ENCODE measurements at places on chromosomes 11 and 22.

- DNase-seq, result no peak
Observed at GRCh38 chr11:76234416-76235232, 28.3 kb upstream of the WNT11 start.

DNA sequence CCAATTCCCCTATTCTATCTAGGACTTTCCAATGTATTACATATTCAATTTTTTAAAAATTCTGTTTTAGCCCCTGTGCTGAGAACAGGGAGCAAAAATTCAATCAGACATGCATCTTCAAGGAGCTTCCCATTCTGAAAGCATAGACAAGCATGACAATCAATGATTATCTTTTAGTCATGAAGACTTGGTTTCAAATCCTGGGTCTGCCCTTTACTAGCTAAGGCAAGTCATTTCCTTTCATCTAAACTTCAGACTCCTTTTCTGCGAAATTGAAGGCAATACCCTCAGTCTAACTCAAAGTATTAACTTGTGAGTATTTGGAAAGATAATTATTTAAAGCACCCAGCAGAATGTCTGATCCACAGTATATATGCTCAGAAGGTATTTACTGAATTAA, 24.1 kb downstream of the PAK1 start:
- no peak for DNase-seq

DNA sequence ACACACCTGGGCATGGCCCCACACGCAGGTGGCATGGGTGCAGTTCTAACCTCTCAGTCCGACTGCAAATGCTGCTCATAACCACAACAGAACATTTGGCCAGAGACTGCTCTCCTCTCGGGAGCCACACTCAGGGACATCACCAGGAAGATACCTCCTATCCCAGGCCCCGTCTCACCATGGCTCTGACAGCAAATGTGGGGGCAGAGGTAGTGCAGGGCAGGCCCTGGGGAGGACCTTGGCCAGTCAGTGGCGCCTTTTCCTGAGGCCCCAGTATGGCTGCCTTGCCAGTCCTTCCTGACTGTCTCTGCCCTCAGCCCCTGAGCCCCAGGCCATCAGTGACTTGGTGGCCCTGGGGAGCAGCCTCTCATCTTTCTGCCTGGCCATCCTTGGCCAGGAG, 2.8 kb downstream of the KRTAP5-6 start:
- DNase-seq, result no peak

DNA sequence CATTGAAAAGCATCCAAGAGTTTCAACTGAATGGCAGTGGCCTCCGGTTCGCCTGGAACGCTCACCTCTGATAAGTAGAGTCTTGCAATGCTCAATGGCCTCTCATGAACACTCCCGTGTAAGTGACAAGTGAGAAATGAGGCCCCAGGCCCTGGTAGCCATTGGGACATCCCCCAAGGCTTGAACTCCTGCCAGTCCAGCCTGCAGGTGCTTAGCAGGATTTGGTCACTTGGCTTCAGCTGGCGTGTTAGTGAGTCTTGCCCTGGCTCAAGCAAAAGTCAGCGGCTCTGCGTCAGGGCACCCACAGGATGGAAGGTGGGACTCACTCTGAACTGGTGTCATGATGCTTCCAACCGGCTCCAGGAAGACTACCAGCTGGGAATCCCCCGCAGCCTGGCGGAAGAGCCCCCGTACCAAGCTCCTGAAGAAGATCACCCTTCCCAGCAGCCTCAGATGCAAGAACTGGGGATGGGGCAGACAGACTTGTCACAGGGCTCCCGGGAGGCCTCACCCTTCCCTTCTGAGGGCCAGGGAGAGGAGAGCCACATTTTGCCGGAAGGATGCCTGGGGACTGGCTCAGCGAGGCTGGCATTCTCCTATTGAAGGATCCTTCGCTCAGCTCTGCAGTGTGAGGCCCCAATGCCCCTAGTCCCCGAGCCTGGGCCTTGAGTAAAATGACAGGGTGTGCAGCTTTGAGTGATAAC, 19.3 kb downstream of the MB start:
- no peak for DNase-seq

GRCh38 chr22:38417252-38418060, 37.5 kb downstream of the KCNJ4 start:
- DNase-seq, result no peak

GRCh38 chr11:128882451-128882850, 8.7 kb upstream of the KCNJ5 start:
- DNase-seq, result no peak

DNA sequence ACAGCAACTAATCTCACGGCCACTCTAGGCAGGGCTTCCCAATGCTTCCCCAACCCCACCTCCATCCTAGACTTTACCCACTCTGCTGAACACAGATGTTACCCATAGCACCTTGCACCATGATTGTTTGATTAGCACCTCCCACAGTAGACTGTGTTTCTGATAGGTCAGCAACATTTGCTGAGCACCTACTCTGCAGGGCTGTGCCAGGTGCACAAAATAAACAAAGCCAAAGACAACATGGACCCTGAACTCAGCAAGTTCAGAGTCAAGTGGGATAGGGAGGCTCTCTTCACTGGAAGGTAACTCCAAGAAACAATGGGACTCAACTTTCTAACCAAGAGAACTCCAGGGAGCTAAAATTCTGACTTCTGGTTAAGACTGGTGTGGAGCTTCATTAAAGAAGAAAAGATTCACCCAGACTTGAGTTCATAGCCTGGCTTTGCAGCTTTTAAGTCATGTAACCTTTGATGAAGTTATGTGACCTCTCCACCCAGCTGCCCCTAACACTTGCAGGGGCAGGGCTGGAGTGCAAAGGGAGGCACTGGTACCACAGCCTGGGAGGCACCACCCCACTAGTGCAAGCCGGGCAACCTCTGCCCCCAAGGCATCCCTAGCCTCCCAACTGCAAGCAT, 6.7 kb upstream of the RTN4RL2 start:
- no peak for DNase-seq

DNA sequence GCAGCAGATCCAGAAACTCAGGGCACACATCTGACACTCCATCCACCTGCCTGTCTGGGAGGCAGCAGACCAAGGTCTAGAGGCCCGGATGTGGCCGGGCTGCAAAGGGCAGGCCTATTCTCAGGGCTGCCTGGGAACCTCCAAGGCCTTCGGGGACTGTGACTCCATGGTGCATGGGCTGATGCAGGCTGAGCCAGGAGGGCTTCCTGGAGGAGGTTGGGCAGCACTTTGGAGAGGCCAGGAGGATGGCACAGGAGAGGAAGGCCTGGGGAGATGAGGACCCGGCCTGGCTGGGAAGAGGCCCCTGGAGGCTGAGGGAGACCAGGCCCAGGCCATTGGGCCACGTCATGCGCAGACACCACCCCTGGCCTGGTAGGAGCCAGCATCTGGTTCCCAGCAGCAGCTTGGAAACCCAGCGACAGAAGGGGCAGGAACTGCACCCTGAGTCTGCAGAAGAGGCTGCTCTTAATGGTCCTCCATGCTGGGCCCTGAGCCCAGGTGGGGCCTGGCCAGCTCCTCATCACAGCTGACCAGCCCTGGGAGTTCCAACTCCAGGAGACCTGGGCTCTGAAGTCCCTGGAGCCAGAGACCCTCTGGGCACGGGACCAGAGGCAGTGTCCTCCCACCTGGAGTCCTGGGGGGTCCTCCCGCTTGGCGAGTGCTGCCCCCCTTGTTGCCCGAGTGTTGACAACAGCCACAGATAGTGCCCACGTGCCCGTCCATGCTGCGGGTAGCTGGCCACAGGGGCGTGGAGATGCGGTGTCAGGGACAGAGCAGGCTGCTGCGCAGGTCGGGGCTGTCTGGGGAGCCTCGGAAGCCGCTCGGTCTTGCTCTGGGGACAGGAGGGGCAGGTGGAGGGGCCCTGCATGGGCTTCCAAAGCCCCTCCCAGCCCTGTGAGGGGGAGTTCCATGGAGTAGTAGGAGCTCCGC, 5.5 kb downstream of the PHLDA2 start:
- no peak for DNase-seq

DNA sequence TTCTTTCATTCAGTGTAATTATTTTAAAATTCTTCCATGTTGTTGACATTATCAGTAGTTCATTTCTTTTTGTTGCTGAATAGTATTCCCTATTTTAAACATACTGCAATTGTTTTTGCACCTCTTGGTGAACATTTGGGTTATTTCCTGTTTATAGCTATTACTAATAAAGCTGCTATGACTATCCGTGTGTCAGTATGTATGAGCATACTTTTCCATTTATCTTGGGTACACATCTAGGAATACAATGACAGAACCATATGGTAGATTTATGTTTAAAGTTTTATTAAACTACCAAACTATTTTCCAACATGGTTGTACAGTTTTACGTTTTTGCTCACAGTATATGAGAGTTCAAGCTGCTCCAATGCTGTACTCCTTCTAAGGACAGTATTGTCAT, 22.0 kb upstream of the FIBIN start:
- DNase-seq, result no peak

- DNase-seq, result no peak
Observed at GRCh38 chr11:116357784-116358544, 414.8 kb downstream of the BUD13 start.

GRCh38 chr11:8392166-8392565, 128.5 kb upstream of the LMO1 start:
- DNase-seq, result no peak

DNA sequence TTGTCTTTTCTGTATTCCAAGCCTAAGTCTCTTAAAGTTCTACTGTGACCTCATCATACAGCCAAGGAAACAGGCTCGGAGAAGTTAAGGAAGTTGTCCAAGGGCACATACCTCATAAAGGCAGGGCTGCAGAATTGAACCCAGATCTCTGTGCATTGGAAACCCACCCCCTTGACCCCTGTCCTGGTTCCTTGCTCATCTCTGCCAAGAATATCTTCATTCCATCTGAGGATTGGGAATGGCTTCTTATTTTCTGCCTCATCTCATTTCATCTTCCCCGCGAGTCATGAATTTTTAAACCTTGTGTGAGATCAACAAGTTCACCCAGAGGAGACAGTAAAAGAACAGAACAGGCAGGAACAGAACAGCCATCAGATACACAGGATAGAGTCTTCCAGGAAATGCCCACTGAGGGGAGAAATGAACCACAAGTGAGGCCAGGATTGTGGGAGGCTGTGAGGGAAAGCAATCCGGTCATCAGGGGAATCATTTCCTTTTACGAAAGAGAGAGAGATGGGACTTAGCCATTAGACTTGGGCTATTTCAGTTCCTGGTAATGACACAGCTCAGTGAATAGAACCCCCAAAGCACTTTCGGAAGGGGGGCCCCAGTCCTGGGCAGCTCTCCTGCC, 34.4 kb upstream of the LRRC10B start:
- no peak for DNase-seq

- peak; percentile 4 for DNase-seq
Observed at GRCh38 chr11:128621601-128622501, 34.5 kb upstream of the ETS1 start.

- no peak for DNase-seq
Observed at GRCh38 chr22:37508431-37508992, 10.7 kb downstream of the CARD10 start.

DNA sequence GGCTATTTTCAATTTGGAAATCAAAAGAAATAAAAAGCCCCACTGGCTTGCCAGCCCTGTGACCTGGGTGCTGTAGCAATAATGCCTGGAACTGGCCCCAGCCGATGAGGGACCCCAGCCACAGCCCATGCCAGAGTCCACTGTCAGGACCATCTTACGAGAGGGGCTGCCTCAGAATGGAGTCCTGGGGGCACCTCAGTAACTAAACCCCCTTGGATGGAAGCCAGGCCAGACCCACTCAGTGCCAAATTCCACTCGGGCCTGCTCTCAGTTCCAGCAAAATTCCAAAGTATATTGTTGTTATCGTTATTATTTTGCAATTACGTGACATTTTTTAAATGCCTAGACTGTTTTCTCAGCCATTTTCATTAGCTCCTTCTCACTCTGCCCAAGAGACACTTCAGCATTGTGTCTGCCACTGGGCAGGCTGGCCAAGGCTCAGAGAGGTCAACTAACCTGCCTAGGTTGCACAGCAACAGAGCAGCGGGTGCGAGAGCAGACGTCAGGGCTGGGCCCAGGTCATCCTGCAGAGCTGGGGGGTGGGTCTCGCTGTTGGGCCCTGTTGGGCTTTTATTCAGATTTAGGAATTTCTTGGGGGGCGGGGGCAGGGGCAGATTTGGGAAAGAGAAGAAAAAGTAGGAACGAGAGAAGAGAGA, 19.5 kb downstream of the CDKN1C start:
- DNase-seq, result no peak

GRCh38 chr22:37269936-37270678, 12.2 kb upstream of the CYTH4 start:
- DNase-seq, result no peak

DNA sequence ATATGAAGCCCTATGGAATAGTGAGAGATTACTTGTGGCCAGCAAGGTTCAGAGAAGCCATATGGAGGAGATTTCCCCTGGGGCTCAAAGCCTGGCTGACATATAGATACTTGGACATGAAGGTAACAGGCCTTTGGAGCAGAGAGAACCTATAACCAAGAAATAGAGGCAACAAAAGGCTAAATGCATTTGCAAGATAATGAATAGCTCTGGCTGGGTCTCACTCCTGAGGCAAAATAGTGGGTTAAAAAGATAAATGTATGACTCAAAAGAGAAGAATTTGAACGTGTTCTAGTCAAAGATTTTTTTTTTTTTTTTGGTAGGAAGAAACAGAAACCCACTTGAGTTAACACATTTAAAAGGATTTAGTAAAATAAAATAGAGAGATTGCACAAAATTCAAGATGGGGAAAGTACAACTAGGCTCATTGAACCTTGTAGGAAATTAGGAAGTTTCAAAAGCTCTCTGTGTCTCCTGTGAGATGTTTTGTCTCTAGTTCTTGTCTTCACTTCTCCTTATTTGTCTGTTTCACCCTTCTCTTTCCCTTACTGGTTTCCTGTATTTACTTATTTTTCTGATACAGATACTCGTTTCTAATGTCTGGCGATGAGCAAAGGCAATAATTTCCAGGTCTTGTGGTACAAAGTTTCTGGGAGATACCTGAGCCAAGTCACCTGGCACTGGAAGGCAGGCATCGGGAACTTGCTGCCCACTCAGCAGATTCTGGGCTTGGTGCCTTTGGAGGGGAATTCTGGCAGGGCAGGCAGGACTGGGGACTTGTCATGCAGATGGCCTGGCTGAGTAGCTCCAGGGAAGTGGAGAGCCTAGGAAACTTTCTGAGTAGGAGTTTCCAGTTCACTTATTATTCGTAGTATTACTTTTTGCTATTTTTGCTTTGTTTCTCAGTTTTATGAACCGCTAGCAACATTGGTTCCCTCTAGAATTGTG, 49.2 kb upstream of the SESN3 start:
- DNase-seq, result peak; percentile 58

DNA sequence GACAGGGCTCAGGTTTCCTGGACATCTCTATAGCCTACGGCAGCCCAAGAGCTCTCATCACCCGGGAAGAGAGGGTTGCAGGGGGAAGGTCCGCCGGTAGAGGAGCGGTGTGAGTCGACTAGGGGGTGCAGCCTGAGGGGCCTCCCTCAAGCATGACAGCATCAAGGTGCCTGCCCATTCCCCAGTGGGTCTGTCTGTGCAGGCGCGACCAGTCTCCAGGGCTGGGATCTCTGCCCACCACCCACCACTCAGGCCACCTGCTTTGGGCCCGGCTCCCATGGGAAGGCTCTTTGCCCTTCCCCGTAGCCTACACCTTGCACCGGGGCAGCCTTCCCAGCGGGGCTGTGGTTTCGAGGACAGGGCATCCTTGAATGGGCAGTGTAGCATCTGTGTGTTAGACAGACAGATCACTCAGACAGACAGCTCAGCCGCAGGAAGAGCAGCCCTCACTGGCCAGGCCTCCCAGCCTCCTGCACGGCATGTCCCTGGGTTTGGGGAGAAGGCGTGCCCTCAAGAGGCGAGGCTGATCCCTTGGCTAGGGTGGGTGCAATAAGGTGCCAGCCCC, 29.2 kb downstream of the CERK start:
- no peak for DNase-seq

All from foreskin keratinocyte (primary cell).